ENCODE measurements at places on chromosomes 11 and 22. TPM values are rescaled to one million over a fixed set of nuclear protein-coding genes. Genes with fewer than 3 reads are reported as not detected.

The OR2AT4 gene
- 0.10 TPM for total RNA-seq

The GAL3ST1 gene
- total RNA-seq, result 10.3 TPM

The PRG3 gene
- 0.55 TPM for total RNA-seq

The OR51B4 gene
- not detected for total RNA-seq

The FAM227A gene
- 5.9 TPM for total RNA-seq

The TTC17 gene
- total RNA-seq, result 122 TPM

The OR56A4 gene
- total RNA-seq, result not detected

The GATD1 gene
- total RNA-seq, result 22.8 TPM

The KRTAP5-2 gene
- total RNA-seq, result not detected

The SCARF2 gene
- total RNA-seq, result 5.7 TPM

The MS4A12 gene
- total RNA-seq, result not detected

The RGL4 gene
- total RNA-seq, result 0.33 TPM

The SMTN gene
- total RNA-seq, result 26.1 TPM

The MN1 gene
- total RNA-seq, result 24.6 TPM

The PACSIN3 gene
- 25.3 TPM for total RNA-seq

- H3K4me3 ChIP-seq, result no peak overlapping the region
- no peaks in the 10 kb centered on the region for H3K27me3 ChIP-seq
- no peaks in the 10 kb centered on the region for H3K36me3 ChIP-seq
- peaks cover 58% of the 10 kb centered on the region for H3K4me1 ChIP-seq
- DNase-seq, result no peak
Observed at GRCh38 chr22:17917490-17917983, 106.8 kb downstream of the MICAL3 start.

DNA sequence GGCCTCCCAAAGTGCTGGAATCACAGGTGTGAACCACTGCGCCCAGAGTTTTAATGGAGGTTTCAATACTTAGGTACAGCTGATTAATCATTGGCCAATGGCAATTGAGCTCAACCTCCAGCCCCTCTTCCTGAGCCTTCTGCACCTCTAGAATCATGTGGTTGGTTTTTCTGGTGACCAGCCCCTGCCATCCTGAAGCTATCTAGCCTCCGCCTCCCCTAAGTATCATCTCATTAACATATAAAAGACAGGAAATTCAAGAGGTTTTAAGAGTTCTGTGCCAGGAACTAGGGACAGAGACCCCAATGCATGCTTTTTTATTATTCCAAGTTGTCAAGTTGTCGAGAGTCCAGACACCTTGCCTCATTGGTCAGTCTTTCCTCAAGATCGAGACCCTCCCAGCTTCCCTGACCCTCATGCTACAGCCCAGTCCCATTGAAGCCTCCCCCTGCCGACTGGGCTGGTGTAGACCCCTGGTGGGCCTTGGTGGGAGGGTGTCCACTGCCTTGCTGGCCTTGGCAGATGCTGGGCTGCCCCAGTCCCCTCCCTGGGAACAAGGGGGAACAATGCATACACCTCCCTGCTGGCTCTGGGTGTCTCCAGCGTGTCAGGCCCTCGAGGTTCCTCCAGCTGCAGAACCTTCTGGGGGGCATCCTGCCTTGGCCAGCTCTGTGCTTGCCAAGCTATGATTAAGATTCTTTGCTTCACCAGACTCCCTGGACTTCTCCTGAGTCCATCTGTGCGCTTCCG is 148.0 kb downstream of the CTTN start:
- peaks cover 62% of the 10 kb centered on the region for H3K4me1 ChIP-seq
- no peaks in the 10 kb centered on the region for H3K27me3 ChIP-seq
- no peak for DNase-seq
- H3K27ac ChIP-seq, result no peak overlapping the region
- peaks cover 4% of the 10 kb centered on the region for H3K36me3 ChIP-seq

DNA sequence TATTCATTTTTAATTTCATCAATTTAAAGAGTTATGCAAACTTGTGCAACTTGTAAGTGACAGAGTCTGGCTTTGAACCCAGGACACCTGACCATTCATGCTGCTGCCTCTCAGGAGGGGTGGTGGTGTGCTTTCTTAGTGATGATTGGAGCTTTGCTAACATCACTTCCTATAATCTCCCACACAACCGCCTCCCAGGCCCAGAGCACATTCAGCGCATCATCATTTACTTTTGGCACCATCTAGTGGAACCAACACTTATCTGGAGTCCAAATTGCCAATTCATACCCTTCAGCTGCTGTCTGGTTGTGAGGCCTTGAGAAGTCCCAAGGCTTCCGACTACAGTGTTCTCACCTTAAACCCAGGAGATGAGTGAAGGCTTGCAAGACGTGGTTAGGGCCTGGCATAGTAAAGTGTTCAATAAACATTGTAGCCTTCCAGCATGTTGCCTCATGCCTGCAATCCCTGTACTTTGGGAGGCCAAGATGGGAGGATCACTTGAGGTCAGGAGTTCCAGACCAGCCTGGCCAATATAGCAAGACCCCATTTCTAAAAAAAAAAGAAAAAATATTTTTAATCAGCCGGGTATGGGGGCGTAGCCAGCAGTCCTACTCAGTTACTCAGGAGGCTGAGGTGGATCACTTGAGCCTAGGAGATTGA is 1.1 kb upstream of the TTLL1 start:
- H3K27ac ChIP-seq, result no peak overlapping the region
- peaks cover 7% of the 10 kb centered on the region for H3K4me1 ChIP-seq
- no peaks in the 10 kb centered on the region for H3K27me3 ChIP-seq
- no peak overlapping the region for H3K4me3 ChIP-seq
- DNase-seq, result peak; percentile 70

DNA sequence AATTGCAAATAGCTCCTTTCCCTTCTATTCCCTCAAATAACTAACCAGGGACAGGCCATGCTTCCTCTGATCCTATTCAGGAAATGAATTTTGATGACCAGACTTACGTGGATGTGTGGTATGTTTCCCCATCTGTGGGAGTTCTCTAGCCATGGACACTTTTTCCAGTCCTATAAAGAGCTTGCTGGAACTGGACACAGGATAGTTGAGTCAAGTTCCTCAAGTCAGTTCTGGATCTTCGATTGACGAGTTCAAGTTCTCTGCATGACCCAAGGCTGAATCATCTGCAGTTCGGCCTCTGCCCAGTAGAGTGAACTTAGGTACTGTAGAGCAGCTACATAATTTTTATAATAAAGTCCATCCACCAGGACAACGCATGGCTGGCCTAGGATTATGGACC is 52.7 kb upstream of the CCND1 start:
- no peak overlapping the region for H3K4me3 ChIP-seq
- H3K4me1 ChIP-seq, result no peaks in the 10 kb centered on the region
- DNase-seq, result no peak
- H3K27ac ChIP-seq, result no peak overlapping the region
- no peaks in the 10 kb centered on the region for H3K27me3 ChIP-seq
- no peaks in the 10 kb centered on the region for H3K36me3 ChIP-seq

GRCh38 chr11:110479108-110480101 is 49.7 kb downstream of the FDX1 start:
- no peak overlapping the region for H3K4me3 ChIP-seq
- H3K36me3 ChIP-seq, result no peaks in the 10 kb centered on the region
- H3K4me1 ChIP-seq, result peaks cover 3% of the 10 kb centered on the region
- no peak for DNase-seq

DNA sequence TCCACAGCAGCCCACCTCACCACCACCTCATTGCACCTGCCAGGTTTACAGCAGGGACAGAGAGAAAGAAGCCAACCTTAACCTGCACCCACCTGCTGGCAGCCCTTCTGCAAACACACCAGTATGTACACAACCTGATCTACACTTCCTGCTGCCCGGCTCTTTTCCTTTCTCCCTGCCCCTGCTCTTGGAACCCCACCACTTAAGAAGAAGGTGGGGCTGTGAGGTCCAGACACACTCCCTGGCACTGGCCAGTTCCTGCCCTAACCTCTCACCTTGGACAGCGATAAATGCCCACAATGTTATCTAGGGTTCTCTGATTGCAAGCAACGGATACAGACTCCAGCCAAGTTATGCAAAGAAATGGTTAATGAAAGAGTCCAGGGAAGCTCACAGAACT is 10.8 kb upstream of the SLC35C1 start:
- H3K27me3 ChIP-seq, result no peaks in the 10 kb centered on the region
- DNase-seq, result no peak
- no peaks in the 10 kb centered on the region for H3K36me3 ChIP-seq

DNA sequence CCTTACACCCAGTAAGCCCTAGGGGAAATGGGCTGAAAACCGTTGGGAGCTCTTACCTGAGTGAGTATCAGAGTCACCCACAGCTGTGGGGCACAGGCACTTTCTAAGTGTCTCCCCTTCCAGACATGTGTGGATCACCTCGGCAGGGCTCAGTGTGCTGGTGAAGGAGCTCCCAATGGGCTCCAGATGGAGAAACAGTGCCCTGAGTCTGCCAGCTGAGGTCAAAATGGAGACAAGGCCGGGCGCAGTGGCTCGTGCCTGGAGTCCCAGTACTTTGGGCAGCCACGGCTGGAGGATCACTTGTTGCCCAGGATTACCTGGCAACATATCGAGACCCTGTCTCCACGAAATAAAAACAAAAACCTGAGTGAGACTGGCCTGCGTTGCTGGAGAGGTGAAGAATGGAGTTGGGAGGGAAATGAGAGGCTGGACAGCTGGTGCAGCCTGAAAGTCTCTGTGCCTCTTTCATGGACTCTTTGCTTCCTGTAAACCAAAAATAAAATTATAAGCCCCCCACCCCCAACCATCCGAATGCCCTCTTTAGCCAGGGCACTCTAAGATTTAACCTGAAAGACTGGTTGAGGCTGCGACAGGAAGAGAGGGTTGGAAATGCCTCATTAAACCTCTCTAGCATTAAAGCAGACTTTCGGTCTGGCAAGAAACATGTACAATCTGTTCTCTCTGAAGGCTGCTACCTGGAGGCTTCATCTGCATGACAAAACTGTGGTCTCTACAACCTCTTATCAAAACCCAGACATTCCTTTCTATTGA is 111.8 kb downstream of the SNX19 start:
- H3K4me3 ChIP-seq, result no peak overlapping the region
- no peak overlapping the region for H3K27ac ChIP-seq
- H3K27me3 ChIP-seq, result no peaks in the 10 kb centered on the region
- no peaks in the 10 kb centered on the region for H3K36me3 ChIP-seq

GRCh38 chr11:22539821-22540256 is 85.8 kb downstream of the FANCF start:
- no peaks in the 10 kb centered on the region for H3K27me3 ChIP-seq
- H3K36me3 ChIP-seq, result no peaks in the 10 kb centered on the region
- H3K4me3 ChIP-seq, result no peak overlapping the region
- peak; percentile 84 for DNase-seq

GRCh38 chr11:59192446-59193020 is 20.2 kb downstream of the MPEG1 start:
- no peak overlapping the region for H3K27ac ChIP-seq
- no peak for DNase-seq
- peaks cover 61% of the 10 kb centered on the region for H3K36me3 ChIP-seq
- H3K27me3 ChIP-seq, result no peaks in the 10 kb centered on the region

- H3K4me3 ChIP-seq, result no peak overlapping the region
- H3K27ac ChIP-seq, result no peak overlapping the region
- DNase-seq, result no peak
- no peaks in the 10 kb centered on the region for H3K27me3 ChIP-seq
Observed at GRCh38 chr11:34212566-34212965, 107.1 kb downstream of the NAT10 start.

DNA sequence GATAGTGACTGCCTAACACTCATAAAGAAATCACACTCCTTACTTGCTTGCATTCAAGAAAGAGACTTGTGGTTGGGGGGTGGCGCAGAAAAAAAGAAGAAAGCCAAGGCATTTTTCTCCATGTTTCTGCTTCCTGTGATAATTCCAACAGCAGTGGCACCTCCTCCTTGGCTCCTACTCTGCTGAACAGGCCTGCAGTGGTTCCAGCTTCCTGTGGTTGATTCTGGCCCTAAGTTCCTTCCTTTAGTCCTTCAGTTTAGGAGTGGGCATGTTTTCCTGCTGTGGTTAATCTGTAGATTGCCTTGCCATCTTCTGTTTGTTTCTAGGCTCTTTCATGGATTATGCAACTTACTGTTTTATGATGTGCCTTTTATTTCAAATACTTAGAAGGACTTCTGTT is 940.4 kb downstream of the DLG2 start:
- no peak for DNase-seq
- H3K4me3 ChIP-seq, result no peak overlapping the region
- H3K27ac ChIP-seq, result no peak overlapping the region
- H3K36me3 ChIP-seq, result no peaks in the 10 kb centered on the region
- H3K4me1 ChIP-seq, result no peaks in the 10 kb centered on the region
- no peaks in the 10 kb centered on the region for H3K27me3 ChIP-seq

DNA sequence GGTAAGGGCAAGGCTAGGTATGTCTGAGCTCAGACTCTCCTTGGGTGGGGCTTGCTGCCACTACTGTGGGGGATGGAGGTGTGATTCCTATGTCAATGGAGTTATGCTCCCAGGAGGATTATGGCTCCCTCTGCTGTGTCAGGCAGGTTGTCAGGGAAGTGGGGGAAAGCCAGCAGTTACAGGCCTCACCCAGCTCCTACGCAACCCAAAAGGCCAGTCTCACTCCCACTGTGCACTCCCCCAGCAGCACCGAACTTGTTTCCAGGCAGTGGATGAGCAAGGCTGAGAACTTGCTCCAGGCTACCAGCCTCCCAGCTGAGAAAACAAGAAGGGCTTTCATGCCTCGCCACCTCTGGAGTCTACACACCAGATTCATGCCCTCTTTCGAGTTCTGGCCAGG is 18.2 kb downstream of the C11orf91 start:
- no peaks in the 10 kb centered on the region for H3K36me3 ChIP-seq
- DNase-seq, result no peak
- peaks cover 4% of the 10 kb centered on the region for H3K4me1 ChIP-seq
- H3K4me3 ChIP-seq, result no peak overlapping the region

DNA sequence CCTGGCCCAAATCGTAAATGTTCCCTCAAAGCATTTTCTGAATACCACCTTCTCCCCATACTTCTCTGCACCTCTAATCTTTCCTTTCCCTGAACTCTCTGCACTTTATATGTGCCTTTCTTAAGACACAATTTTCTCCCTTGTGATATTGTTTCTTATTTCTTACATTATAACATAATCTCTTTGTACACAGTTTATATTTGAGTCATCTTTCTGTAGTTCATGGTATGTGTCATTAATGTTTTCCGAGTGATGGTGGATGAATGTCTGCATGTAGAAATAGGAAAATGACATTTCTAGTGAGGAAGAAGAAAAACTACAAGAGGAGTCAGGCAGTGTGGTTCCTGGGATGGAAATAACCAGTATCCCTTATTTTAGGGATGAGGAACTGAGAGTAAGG is 5.5 kb downstream of the ACRV1 start:
- no peak for DNase-seq
- no peak overlapping the region for H3K4me3 ChIP-seq
- H3K27me3 ChIP-seq, result no peaks in the 10 kb centered on the region
- no peaks in the 10 kb centered on the region for H3K36me3 ChIP-seq
- H3K27ac ChIP-seq, result no peak overlapping the region

GRCh38 chr11:8235925-8236324 is 27.8 kb downstream of the LMO1 start:
- no peak overlapping the region for H3K4me3 ChIP-seq
- no peak for DNase-seq
- H3K27me3 ChIP-seq, result peaks cover 3% of the 10 kb centered on the region
- no peak overlapping the region for H3K27ac ChIP-seq

GRCh38 chr11:77518471-77518870 is 44.6 kb upstream of the PAK1 start:
- H3K4me1 ChIP-seq, result no peaks in the 10 kb centered on the region
- no peak overlapping the region for H3K4me3 ChIP-seq
- no peak for DNase-seq
- H3K27ac ChIP-seq, result no peak overlapping the region
